ENCODE measurements at places on chromosomes 5 and 9.

DNA sequence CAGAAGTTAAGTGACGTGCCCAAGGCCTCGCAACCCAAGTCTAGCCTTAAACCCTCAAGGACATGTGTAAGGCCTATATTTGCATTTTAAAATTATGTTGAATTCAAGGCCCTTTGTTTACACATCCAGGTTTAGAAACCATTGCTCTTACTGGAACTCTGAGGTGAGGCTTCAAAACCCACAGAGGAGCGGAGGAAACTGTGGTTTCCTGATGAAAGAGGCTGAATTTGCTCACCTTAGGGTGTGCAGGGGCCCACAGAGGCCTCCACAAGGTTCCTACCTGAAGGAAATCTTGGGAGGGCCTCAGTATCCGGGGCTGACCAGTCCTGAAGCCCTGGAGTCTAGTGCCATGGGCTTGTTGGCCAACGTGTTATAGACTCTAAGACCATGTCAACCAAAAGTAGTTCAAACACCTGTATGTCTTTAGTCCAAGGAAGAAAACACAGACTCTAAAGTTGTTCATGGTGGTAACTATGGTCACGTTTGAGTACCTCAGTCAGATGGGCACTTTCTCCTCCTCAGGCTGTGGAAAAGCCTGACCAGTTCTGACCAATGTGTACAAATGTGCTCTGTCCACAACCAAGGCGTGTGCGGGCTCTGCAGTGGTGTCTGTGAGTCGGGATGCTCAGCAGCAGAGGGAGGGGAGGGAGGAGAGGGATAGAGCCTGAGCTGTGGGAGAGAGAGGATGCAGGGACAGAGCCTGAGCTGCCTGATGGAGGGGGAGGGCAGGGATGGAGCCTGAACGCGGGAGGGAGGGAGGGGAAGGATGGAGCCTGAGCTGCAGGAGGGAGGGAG, 124.6 kb upstream of the ERCC6L2 start:
- peak; percentile 48 for DNase-seq

DNA sequence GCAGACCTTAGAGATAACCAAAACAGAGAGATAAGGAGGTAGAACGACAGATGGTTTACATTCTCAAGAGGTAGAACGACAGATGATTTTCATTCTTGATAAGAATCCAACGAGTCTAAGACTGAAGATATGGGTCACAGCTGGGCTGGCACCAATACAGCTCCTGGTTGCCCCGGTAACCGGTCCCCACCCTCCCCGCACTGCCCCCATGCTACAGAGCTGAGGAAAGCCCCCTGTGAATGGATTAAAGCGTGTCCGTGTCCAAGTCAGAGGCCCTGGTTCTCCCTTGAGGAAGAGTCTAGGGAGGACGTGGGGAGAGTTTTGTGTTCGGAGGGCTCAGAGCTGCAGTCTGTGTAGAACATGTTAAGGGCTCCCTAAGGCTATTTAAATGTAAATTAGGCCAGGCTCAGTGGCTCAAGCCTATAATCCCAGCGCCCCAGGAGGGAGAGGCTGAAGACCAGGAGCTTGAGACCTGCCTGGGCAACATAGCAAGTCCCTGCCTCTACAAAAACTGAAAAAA, 8.1 kb downstream of the IDNK start:
- no peak for DNase-seq

- no peak for DNase-seq
Observed at GRCh38 chr9:37645903-37646506, 4.7 kb upstream of the FRMPD1 start.

- peak; percentile 3 for DNase-seq
Observed at GRCh38 chr5:135439231-135440205, 7.6 kb downstream of the DCANP1 start.

GRCh38 chr5:51397996-51398395, 14.7 kb downstream of the ISL1 start:
- no peak for DNase-seq

- DNase-seq: no peak
Observed at GRCh38 chr5:94621763-94622162, 3.3 kb downstream of the SLF1 start.

GRCh38 chr5:95590880-95591279, 29.0 kb upstream of the GPR150 start:
- DNase-seq: no peak

- peak; percentile 11 for DNase-seq
Observed at GRCh38 chr5:37721447-37721871, 118.4 kb downstream of the GDNF start.

Data from activated CD4-positive, alpha-beta T cell treated with anti-CD3 and anti-CD28 coated beads, Interleukin-2, amount 10 ng/mL, durations not matched to agents 7 days and 5 days (primary cell).